ENCODE measurements at places on chromosomes 7 and 10. TPM values are rescaled to one million over a fixed set of nuclear protein-coding genes. Genes with fewer than 3 reads are reported as not detected.

The GIMAP1 gene
- total RNA-seq = 42.1 TPM

The BAMBI gene
- 0.31 TPM for total RNA-seq

The SLC25A40 gene
- 47.6 TPM for total RNA-seq

- no peak for DNase-seq
Observed at GRCh38 chr7:20408467-20408826, 77.7 kb downstream of the ITGB8 start.

DNA sequence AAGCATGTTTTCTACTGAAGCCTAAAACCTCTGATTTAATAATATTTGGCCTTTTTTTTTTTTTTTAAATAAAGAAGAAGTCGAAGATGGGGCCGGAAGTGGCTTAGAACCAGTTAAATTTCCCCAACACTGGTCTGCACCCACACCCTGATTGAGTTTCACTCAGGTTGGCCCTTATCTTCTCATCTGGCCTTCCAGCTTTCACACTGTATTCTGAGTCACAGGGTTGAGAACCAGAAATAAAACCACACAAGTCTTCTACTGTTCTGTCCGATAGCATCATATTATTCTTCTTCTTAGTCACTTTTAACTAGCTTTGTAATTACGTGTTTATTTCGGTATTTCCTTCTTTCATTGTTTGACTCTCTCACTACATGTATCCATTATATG, 9.9 kb downstream of the ZNF365 start:
- no peak for DNase-seq

DNA sequence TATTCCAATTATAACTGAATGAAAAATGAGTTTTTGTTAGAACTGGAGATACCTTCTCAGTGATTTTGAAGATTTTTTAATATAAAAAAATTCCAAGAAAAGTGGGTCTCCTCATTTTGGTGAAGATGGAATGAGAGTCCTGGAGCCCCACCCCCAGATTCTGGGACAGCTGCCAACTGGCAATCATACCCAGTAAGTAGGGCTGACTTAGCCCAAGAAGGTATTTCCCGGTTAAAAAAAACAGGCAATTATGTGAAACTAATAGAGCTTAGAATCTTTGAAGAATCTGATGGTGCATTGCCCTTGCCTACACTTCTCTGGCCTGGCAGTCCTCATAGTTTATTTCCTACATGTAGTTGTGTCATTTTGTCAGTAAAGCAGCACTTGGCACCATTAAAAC, 52.8 kb upstream of the VWDE start:
- DNase-seq = no peak

The AGMO gene
- total RNA-seq = not detected

DNA sequence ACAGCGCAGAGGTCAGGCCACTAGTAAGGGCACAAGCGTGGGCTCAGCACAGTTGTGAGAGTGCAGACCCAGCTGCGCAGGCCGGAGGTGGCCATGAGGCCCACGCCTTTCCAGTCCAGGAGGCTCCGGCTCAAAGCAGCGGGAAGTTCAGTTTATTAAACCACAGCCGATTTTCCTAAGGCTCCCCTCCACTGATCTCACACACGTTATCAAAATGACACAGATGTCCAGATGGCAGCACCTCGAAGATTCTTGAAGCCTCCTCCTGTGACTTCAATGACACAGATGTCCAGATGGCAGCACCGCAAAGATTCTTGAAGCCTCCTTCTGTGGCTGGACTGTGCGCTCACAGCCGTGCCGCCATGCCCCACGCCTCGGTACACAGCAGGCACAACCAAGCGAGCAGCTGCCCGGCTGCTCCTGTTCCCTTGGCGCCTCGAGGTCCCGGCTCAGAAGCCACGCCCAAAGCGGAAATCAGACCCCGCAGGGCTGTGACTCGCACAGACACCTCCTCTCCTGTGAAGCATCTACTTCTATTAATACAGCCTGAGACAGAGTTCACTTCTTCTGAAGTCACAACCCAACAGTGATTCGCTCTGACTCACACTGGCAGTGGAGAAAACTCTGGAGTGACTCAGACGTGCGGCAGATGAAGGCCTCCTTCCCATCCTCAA, 122.7 kb downstream of the MAD1L1 start:
- no peak for DNase-seq

The GPR15LG gene
- not detected for total RNA-seq

- no peak for DNase-seq
Observed at GRCh38 chr10:117391436-117392205, 16.4 kb upstream of the PDZD8 start.

GRCh38 chr7:136009488-136010079, 32.4 kb upstream of the MTPN start:
- DNase-seq = no peak

- DNase-seq = no peak
Observed at GRCh38 chr7:6172910-6173295, 99.5 kb downstream of the CYTH3 start.

- DNase-seq = no peak
Observed at GRCh38 chr7:77565917-77566316, 28.8 kb downstream of the PTPN12 start.

The HOXA3 gene
- total RNA-seq = not detected

The CALHM1 gene
- 0.94 TPM for total RNA-seq

GRCh38 chr10:124686707-124687376, 57.3 kb downstream of the FAM53B start:
- no peak for DNase-seq

- no peak for DNase-seq
Observed at GRCh38 chr10:37496061-37496460, 361.3 kb downstream of the ZNF248 start.

The TMEM140 gene
- 29.8 TPM for total RNA-seq

GRCh38 chr7:73833251-73833919, 2.6 kb downstream of the CLDN4 start:
- no peak for DNase-seq

GRCh38 chr10:100109670-100110069, 28.0 kb upstream of the CPN1 start:
- no peak for DNase-seq

DNA sequence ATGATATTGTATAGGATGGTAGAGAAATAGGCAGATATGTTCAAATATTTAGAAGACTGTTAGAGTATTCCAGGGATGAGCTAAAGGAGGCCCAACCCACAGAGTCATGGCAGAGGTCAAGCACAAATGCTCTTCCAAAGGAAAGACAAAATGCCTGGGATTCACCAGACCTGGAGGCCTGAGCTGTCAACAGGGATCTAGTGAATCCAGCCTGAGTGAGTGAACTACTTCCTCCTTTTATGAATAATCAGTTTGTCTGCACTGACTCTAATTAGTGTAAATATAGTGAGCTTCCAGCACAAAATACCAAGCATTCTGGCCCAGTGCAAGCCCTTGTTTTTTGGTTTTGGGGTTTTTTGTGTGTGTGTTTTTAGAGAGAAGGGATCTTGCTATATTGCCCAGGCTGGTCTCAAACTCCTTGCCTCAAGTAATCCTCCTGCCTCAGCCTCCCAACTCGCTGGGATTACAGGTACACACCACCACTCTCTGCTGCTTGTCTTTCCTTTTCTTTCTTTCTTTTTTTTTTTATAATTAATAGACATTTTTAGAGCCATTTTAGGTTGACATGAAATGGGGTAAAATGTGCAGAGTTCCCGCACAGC, 244.4 kb downstream of the SKIDA1 start:
- no peak for DNase-seq

DNA sequence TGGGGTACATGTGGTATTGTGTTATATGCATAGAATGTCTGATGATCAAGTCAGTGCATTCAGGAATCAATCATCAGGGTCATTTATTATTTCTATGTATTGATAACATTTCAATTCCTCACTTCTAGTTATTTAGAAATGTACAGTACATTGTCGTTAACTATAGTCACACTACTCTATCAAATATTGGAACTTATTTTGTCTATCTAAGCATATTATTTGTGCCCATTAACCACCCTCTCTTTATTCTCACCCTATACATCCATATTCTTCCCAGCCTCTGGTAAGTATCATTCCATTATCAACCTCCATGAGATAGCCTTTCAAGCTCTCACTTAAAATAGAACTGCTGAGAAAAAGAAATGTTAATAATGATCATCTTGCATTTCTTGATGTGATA, 596.5 kb upstream of the POT1 start:
- DNase-seq = no peak

The ATOH7 gene
- total RNA-seq = not detected

- DNase-seq = no peak
Observed at GRCh38 chr7:151853896-151854719, 22.8 kb downstream of the PRKAG2 start.

The GIMAP6 gene
- total RNA-seq = 124 TPM

DNA sequence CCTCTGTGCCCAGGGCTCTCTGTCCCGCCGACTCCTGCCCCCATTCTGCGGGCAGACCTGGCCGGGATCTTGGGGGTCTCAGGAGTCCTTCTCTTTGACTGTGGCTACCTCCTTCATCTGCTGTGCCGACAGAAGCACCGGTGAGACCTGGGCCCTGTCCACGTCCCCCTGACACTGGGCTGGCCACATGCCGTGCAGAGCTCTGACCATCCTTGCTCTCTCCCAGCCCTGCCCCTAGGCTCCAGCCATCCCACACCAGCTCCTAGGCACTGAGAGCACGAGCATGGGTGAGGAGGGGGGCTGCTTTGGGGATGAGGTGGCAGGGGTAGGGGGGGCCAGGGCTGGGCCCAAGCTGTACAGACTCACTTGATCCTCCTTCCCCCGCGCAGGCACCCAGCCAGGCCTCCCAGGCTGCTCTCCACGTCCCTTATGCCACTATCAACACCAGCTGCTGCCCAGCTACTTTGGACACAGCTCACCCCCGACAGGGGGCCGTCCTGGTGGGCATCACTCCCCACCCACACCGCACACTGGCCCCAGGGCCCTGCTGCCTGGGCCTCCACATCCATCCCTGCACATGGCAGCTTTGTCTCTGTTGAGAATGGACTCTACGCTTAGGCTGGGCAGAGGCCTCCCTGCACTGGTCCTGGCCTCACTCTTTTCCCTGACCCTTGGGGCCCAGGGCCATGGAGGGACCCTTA, 4.8 kb upstream of the PILRB start:
- DNase-seq = no peak

DNA sequence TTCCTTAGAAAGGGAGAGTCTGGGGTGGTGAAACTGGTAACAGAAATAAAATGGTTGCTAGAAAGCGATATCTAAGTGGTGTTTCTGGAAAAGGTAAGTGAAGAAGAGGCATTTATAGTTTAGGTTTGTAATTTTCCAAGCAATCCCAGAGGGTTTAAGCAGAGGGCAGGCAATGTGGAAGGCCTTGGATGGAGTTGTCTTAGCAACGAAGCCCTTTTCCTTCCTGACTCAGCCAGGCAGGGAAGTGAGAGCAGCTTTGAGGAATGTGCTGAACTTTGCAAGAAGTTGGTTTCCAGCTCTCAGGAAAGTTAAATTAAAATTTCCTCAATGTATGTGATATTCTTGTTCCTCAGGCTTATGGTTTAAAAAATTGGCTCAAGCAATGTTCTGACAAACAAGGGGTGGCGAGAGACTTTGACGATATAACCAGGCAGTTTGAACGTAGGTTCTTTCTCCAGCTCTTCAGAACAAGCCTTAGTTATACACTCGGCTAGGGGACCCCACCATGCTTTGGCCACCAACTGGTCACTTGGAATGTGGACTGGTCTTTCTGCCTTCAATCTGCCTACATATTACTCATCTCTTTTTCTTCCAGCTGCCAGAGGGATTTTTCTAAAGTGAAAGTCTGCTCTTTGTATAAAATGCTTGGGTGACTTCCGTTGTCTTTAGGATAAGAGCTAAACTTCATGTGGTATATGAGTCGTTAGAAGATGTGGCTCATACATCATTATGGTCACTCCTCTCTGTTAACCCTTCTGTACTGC, 66.9 kb upstream of the SLC25A13 start:
- no peak for DNase-seq

The ZC3HAV1L gene
- total RNA-seq = 17.4 TPM

GRCh38 chr7:82897500-82897899, 265.2 kb downstream of the PCLO start:
- DNase-seq = no peak

The CLEC2L gene
- not detected for total RNA-seq

DNA sequence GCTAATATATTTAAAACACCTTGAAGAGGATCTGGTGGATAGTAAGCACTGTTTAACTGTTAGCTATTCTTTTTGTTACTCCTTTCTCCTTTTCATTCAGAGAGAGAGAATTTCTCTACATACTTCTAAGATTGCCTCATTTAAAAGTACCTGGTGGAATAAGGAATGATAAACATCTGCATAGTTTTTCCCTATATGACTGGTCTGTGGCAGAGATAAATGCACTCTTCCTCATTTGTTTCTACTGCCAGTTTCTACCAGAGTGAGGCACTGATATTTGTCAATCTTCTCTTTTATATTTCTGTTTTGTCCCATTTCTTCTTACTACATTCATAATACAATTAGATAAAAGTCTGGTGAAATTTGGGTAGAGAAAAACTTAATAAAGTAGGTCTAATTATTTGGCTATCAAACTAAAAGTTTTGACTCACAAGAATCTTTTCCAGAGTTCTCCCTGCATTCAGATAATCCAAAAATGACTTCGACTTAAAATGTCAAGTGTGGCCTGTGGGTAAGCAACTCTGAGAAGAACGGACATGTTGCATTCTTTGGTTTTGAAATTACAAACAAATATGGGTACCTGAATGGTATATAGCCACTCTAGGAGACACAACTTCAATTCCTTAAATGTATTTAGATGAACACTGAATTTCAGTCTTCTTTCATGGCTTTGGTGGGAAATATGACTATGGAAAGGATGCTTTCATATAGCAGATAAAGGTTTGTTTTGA, 38.8 kb downstream of the RNLS start:
- no peak for DNase-seq
